ENCODE measurements at places on chromosomes 6 and 20. TPM values are rescaled to one million over a fixed set of nuclear protein-coding genes. Genes with fewer than 3 reads are reported as not detected.

- no peaks in the 10 kb centered on the region for H3K36me3 ChIP-seq
- peaks cover 30% of the 10 kb centered on the region for H3K4me1 ChIP-seq
- H3K27ac ChIP-seq = no peak overlapping the region
- H3K4me3 ChIP-seq = no peak overlapping the region
- no peaks in the 10 kb centered on the region for H3K27me3 ChIP-seq
These were observed 153.9 kb upstream of the ENPP5 start for GRCh38 chr6:46324706-46325105.

DNA sequence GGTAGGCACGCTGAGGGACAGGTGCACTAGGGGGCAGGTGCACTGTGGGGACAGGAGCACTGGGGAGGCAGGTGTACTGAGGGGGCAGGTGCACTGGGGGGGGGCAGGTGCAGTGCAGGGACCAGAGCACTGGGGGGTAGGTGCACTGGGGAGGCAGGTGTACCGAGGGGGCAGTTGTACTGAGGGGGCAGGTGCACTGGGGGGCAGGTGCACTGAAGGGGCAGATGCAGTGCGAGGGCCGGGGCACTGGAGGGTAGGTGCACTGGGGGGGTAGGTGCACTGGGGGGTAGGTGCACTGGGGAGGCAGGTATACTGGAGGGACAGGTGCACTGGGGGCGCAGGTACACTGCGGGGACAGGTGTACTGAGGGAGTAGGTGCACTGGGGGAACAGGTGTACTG, 39.5 kb downstream of the DAAM2 start:
- no peaks in the 10 kb centered on the region for H3K4me1 ChIP-seq
- no peaks in the 10 kb centered on the region for H3K36me3 ChIP-seq
- no peak for DNase-seq
- H3K27me3 ChIP-seq = no peaks in the 10 kb centered on the region
- H3K27ac ChIP-seq = no peak overlapping the region

GRCh38 chr6:40722553-40723258, 135.5 kb upstream of the LRFN2 start:
- no peaks in the 10 kb centered on the region for H3K27me3 ChIP-seq
- H3K4me1 ChIP-seq = no peaks in the 10 kb centered on the region
- no peaks in the 10 kb centered on the region for H3K36me3 ChIP-seq

GRCh38 chr20:45329497-45330319, 18.5 kb downstream of the SDC4 start:
- H3K27me3 ChIP-seq = no peaks in the 10 kb centered on the region
- H3K27ac ChIP-seq = no peak overlapping the region

DNA sequence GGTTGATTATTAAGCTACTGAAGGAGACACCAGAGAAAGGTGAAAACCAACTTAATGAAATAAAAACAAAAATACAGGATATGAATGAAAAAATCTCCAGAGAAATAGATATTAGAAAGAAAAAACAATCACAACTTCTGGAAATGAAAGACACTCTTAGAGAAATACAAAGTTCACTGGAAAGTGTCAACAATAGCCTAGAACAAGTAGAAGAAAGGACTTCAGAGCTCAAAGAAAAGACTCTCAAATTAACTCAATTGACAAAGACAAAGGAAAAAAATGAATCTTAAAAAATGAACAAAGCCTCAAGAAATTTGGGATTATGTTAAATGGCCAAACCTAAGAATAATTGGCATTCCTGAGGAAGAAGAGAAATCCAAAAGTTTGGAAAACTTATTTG, 10.3 kb upstream of the MCM9 start:
- H3K4me3 ChIP-seq = no peak overlapping the region
- peaks cover 2% of the 10 kb centered on the region for H3K36me3 ChIP-seq
- DNase-seq = no peak
- no peaks in the 10 kb centered on the region for H3K4me1 ChIP-seq
- H3K27me3 ChIP-seq = no peaks in the 10 kb centered on the region

- DNase-seq = no peak
- H3K27ac ChIP-seq = no peak overlapping the region
- H3K4me1 ChIP-seq = no peaks in the 10 kb centered on the region
- H3K4me3 ChIP-seq = no peak overlapping the region
These were observed 151.5 kb downstream of the CFAP61 start for GRCh38 chr20:20203784-20204183.

DNA sequence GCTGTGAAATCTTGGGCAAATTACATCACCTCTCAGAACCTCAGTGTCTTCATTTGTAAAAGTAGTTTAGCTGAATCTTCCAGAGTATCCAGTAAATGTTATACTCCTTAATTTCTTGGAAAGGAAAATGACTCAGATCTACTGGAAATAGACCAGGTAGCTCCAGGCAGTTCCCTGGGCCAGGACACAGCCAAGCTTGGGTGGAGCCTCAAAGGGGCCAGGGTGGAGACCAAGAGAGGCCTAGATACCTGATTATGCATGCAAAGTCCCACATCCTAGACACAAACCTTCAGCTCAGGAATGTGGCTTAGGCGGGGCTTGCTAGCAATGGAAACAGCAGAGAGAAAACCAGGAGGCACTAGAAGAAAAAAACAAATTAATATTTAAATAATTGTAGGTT, 272.8 kb downstream of the MAFB start:
- no peaks in the 10 kb centered on the region for H3K36me3 ChIP-seq
- no peak overlapping the region for H3K27ac ChIP-seq
- no peak for DNase-seq
- H3K27me3 ChIP-seq = no peaks in the 10 kb centered on the region
- H3K4me1 ChIP-seq = no peaks in the 10 kb centered on the region

GRCh38 chr20:41171736-41172295, 34.5 kb downstream of the PLCG1 start:
- H3K27me3 ChIP-seq = no peaks in the 10 kb centered on the region
- DNase-seq = no peak
- peaks cover 91% of the 10 kb centered on the region for H3K36me3 ChIP-seq
- H3K4me3 ChIP-seq = no peak overlapping the region
- no peaks in the 10 kb centered on the region for H3K4me1 ChIP-seq

GRCh38 chr6:106648651-106649308, 19.4 kb downstream of the QRSL1 start:
- no peak overlapping the region for H3K4me3 ChIP-seq
- no peak overlapping the region for H3K27ac ChIP-seq
- no peaks in the 10 kb centered on the region for H3K27me3 ChIP-seq
- no peak for DNase-seq

GRCh38 chr20:48275286-48276020, 490.2 kb upstream of the SULF2 start:
- H3K4me1 ChIP-seq = peaks cover 37% of the 10 kb centered on the region
- peak; percentile 98 for DNase-seq
- H3K4me3 ChIP-seq = peak overlapping the region; percentile 7
- no peaks in the 10 kb centered on the region for H3K27me3 ChIP-seq
- no peaks in the 10 kb centered on the region for H3K36me3 ChIP-seq

DNA sequence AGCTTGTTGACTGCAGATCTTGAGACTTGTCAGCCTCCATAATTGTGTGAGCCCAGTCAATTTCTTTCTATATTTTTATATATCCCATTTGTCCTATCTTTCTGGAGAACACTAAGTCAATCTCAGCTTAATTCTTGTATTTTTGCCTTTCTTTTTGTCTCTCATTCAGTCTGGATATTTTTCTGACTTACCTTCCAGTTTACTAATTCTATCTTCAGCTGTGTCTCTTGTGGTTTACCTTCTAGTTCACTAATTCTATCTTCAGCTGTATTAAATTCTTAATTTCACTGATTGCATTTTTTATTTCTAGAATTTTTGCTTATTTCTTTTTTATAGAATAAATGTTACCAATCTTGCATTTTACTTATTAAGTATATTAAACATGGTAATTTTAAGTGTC, 17.8 kb upstream of the RFX6 start:
- no peaks in the 10 kb centered on the region for H3K36me3 ChIP-seq
- H3K4me3 ChIP-seq = no peak overlapping the region
- H3K27ac ChIP-seq = no peak overlapping the region
- H3K27me3 ChIP-seq = no peaks in the 10 kb centered on the region
- no peaks in the 10 kb centered on the region for H3K4me1 ChIP-seq

DNA sequence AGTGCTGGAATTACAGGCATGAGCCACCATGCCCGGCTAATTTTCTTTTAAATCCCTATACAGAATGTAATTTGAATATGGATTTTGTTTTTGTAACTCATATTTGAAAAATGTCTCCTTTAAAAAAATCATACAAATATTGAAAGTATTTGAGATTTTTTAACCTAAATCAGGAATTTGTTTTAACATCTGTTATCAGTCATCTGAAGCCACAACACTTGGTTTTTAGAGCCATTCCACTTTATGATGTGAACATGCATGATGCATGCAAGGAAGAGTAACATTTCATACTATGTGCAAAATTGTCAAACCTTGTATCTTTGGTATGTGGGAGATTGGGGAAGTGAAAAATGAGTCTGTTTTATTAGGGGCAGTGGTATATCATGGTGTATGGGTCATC, 124.5 kb upstream of the AHI1 start:
- no peak overlapping the region for H3K4me3 ChIP-seq
- H3K27ac ChIP-seq = no peak overlapping the region
- no peaks in the 10 kb centered on the region for H3K4me1 ChIP-seq
- H3K27me3 ChIP-seq = no peaks in the 10 kb centered on the region
- no peak for DNase-seq
- H3K36me3 ChIP-seq = no peaks in the 10 kb centered on the region

- peak; percentile 65 for DNase-seq
- peak overlapping the region; percentile 26 for H3K27ac ChIP-seq
- H3K4me1 ChIP-seq = peaks cover 12% of the 10 kb centered on the region
- no peak overlapping the region for H3K4me3 ChIP-seq
- no peaks in the 10 kb centered on the region for H3K27me3 ChIP-seq
- no peaks in the 10 kb centered on the region for H3K36me3 ChIP-seq
These were observed 46.9 kb downstream of the OSTM1 start for GRCh38 chr6:108027594-108027993.

GRCh38 chr6:105839266-105839665, 246.9 kb upstream of the PRDM1 start:
- H3K27ac ChIP-seq = no peak overlapping the region
- H3K36me3 ChIP-seq = no peaks in the 10 kb centered on the region
- no peak for DNase-seq

DNA sequence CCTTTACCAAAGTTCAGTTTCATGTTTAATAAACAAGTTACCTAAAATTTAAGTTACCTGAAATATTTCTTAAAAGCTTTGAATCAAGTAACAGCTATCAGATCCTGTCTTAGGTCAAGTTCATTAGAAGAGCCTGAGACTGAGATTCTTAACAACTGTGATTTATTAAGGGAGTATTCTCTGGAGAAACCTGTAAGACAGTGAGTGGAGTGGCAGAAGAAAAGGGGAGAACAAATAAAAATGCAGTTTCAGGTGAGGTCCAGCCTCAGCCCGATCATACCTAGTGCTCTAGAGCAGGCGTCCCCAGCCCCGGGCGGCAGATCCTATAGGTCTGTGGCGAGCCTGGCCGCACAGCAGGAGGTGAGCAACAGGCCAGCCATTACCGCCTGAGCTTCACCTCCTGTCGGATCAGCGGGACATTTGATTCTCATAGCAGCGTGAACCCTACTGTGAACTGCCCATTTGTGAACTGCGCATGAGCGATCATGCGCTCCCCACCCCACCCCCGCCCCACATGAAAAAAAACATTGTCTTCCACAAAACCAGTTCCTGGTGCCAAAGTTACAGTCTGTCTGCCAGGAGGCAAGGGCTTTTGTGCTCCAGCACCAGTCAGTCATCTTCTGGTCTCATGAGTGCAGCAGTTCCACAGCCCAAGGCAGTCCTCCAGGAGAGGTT, 59.2 kb upstream of the ADGRB3 start:
- H3K4me3 ChIP-seq = peak overlapping the region; percentile 62
- H3K27me3 ChIP-seq = no peaks in the 10 kb centered on the region
- no peaks in the 10 kb centered on the region for H3K36me3 ChIP-seq
- H3K27ac ChIP-seq = peak overlapping the region; percentile 63
- peaks cover 3% of the 10 kb centered on the region for H3K4me1 ChIP-seq
- peak; percentile 86 for DNase-seq

GRCh38 chr6:24836109-24836508, 37.4 kb upstream of the ARMH2 start:
- no peaks in the 10 kb centered on the region for H3K27me3 ChIP-seq
- no peak overlapping the region for H3K4me3 ChIP-seq
- DNase-seq = no peak
- no peak overlapping the region for H3K27ac ChIP-seq
- H3K36me3 ChIP-seq = no peaks in the 10 kb centered on the region

DNA sequence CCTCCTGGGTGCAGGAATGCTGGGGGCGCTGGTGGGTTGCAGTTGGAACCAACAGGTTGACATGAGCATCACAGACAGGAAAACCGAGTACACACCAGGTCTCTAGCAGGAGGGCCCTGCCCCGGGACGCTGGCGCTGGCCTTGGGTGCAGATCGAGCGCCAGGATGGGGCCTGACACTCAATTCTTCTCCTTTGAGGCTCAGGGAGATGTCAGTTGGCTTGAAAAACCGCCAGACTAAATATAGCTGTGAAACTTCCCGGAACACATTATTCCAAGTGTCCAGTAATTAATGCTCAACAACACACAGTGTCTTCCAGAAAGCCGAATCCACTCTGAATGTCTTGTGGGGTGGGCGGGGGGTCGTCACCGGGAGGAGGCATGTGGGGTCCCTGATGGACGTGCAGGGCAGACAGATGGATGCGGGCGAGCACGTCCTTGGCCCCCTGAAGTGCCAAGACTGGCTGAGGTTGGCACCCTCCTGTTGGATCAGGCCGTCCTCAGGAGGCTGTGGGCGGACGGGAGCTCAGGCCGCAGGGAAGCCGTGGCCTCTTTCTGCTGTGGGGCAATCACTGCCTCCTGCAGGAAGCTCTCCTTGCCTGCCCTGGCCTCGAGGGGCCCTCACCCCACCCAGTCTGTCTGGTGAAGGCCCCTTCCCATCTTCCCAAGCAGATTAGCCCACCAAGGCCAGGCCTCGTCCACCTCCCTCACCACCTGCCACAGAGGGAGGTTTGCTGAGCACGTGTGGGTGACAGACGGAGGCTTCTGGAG, 19.4 kb upstream of the GATA5 start:
- H3K27me3 ChIP-seq = peaks cover 29% of the 10 kb centered on the region
- peaks cover 6% of the 10 kb centered on the region for H3K4me1 ChIP-seq
- H3K36me3 ChIP-seq = no peaks in the 10 kb centered on the region
- no peak for DNase-seq

GRCh38 chr20:16115911-16116552, 457.2 kb downstream of the KIF16B start:
- no peaks in the 10 kb centered on the region for H3K36me3 ChIP-seq
- no peaks in the 10 kb centered on the region for H3K27me3 ChIP-seq
- H3K4me1 ChIP-seq = no peaks in the 10 kb centered on the region
- DNase-seq = no peak
- no peak overlapping the region for H3K4me3 ChIP-seq

GRCh38 chr20:35055445-35056276, 36.9 kb downstream of the TRPC4AP start:
- no peaks in the 10 kb centered on the region for H3K4me1 ChIP-seq
- no peak overlapping the region for H3K27ac ChIP-seq
- H3K36me3 ChIP-seq = peaks cover 25% of the 10 kb centered on the region
- H3K4me3 ChIP-seq = no peak overlapping the region

HFE gene
- 0.67 TPM for total RNA-seq

ANKRD66 gene
- total RNA-seq = not detected

BMP6 gene
- 2.2 TPM for total RNA-seq

ZSCAN23 gene
- total RNA-seq = 1.1 TPM

VSTM2L gene
- total RNA-seq = 0.22 TPM

ZNF334 gene
- 0.35 TPM for total RNA-seq

MRAP2 gene
- total RNA-seq = 20.3 TPM

TCP11 gene
- not detected for total RNA-seq

FAM83C gene
- total RNA-seq = 0.10 TPM

SYNGAP1 gene
- total RNA-seq = 2.5 TPM

Data from SJCRH30 (cell line).